ENCODE measurements at places on chromosomes 7 and 10. TPM values are rescaled to one million over a fixed set of nuclear protein-coding genes. Genes with fewer than 3 reads are reported as not detected.

DNA sequence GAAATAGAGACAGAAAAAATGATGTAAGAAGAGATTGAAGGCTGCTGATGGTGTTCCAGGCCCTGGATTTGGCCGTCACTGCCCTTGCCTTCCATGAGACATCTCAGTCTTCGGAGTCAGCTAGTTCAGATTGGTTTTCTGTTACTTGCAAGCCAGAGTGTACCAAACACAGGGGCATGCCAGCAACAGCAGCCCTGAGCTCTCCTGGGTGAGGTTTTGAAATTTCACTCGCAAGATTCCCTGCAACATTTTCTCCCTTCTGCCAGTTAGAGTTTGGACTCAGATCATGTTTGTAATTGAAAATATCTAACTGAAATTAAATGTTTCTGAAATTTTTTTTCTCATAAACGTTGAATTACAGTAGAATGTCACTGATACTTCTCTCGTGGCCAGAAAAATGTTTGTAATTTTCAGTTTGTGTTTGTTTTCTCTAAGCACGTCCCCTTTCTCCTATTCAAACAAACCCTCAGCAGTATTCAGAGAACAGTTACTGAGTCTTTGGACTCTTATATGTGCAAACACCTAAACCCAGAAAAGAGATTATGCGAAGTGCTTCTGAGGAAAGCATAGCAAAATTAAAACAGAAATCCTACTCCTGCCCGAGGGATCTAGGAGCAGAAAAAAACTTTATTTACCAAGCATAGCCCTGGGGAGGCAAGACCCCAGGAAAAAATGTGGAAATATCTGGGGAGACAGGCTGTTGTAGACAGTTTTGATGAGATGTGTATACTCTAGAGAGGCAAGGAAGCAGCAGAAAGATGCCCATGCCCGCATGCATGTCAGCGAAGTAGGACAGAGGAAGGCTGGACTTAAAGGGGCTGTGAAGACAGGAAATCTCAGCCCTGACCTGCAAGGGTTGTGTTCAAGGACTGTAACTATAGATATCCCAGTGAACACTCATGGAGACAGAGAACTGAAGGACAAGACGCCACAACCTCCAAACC is 43.0 kb upstream of the NAMPT start:
- no peak for DNase-seq

The SEM1 gene
- 68.3 TPM for total RNA-seq

DNA sequence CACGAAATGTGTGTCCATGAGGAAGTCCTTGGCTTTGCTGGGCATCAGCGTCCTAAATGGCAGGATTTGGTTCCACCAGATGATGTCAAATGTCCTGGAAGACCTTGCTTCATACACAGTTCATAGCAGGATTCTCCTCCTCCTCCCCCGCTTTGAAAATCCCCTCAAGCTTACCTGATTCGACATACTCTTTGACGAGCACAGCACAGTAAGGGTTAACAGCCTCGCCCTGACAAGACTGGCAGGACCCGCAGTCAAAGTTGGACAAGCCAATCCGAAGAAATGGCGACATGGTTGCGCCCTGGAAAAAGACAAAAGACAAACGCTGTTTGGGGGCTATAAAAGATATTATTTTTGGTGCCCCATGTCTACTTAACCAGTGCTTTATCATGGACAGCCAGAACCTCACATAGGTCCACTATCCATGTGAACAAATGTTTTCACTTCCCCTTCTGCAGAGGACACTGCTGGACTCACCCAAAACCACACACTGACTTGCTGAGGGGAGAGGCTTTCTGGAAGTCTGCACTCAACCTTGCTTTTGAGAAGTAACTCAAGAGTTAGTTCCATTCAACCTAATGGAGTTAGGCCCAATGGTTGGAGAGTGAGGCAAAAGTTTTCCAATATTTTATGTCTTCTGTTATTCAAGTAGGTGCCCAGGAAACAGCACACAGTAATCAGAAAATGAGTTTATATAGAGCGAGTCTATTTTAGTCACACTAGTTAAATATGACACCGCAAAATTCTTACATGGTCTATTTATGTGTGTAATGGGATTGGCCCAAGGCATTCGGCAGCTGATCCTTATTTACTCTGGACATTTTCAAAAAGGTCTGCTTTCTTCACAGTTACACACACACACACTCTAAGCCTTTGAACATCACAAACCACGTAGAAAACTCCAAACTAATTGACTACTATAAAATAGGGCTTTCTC is 65.0 kb downstream of the PRKCQ start:
- no peak for DNase-seq

GRCh38 chr7:94348142-94348541 is 46.6 kb upstream of the COL1A2 start:
- no peak for DNase-seq

The CCDC172 gene
- total RNA-seq: not detected

DNA sequence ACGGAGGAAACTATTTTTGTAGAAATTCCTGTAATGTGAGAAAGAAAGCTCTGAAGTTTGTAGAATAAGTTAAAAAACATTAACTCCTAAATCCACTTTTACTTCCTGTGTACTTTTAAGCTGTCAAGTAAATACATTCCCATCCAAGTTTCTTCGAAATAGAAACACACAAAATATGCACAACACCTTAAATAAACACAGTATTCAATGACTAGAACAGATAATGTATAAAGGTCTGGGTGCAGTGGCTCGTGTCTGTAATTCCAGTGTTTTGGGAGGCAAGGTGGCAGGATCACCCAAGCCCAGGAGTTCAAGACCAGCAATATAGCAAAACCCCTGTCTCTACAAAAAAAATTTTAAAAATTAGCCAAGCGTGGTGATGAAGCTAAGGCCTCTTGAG is 121.9 kb upstream of the ODAD2 start:
- DNase-seq: no peak

The CALHM1 gene
- 0.18 TPM for total RNA-seq

GRCh38 chr7:925601-926000 is 28.9 kb downstream of the ADAP1 start:
- DNase-seq: no peak

Data from OCI-LY7 (cell line).